NCI-H1048 (cell line): ENCODE measurements at places on chromosomes 2 and 18.

- DNase-seq: no peak
These were observed 181.4 kb downstream of the DYM start for GRCh38 chr18:49279041-49279440.

DNA sequence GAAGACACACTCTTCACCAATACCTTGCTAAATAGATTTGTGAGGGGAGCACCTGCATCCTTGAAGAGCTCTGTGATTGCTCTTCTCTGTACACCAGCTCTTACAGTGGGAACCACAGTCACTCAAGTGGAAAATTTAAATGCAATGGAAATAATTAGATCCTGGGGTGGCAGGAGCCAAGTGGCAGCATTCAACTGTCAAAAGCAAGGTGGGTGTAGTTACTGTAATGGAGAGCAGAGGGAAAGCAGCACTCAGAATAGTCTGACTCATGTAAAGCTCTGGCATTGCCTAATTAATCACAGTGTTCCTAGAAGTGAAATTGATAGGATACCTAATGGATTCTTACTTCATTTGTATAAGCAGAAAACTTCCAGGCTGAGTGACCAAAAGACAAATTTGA, 245.8 kb downstream of the KCNE4 start:
- no peak for DNase-seq

DNA sequence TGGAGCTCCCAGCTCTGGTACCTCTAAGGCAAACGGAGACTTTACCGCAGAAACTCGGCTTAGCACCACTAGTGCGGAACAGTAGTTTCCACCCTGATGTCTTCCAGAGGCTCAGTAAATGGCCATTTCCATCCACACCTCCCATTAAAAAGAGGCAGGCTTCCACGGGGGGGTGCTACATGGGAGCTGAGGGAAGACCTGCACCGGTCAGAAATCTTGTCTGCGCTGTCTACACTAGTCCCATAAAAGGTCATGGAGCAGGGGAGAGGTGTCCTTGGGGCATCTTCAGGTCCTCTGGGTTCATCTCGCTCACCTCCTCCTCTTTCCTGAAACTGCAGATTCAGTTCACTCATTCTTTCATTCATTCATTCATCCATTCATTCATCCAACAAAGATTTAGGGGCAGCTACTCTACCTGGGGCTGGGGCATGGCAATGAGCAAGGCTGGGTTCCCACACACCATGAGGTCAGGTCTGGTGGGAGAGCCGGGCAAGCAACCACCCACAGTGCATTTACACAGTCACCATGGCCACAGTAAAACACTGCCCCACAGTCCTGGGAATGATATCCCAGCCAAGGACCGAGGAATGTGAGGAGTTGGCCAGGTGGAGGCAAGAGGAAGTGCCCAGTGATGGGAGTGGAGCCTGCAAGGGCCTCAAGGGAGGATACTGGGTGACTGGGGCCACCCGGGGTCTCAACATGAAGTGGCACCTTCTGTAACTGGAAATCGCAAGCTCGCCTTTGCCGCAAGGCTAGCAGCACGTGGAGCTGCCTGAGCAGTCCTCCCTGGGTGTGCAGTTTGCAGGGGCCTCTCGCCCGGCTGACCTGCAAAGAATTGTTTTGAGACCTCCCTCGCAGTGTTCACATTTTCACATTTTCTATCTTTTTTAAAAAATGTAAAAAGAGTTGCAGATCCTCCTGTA, 180.2 kb upstream of the RAB6C start:
- DNase-seq: no peak

DNA sequence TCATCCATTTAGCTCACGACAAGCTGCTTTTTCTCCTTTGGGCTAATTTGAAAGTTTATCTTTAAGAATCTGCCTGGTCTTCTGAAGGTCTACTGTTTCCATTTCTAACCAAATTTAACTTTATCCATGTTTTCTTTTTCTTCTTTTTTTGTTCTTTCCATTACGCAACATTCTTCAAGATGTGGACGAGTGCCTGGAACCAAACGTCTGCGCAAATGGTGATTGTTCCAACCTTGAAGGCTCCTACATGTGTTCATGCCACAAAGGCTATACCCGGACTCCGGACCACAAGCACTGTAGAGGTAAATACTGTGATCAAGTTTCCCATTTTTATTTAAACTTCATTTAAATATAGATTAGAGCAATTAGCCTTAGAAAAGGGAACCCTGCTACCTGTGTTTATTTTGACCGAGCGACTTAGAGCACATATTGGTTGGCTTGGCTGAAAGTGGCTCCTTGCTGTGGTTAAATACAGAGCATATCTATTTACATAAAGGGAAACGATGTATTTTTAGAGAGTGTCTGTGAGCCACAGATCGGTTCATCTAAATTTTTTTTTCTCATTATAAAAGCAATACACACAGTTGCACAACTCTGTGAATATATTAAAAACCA, 183.4 kb upstream of the RASGRP3 start:
- no peak for DNase-seq

- DNase-seq: no peak
These were observed 169.7 kb upstream of the NOSTRIN start for GRCh38 chr2:168632709-168633121.

GRCh38 chr2:226838722-226839121, 2.9 kb downstream of the RHBDD1 start:
- DNase-seq: no peak

GRCh38 chr2:145561152-145561551, 1041.2 kb upstream of the ZEB2 start:
- DNase-seq: no peak

DNA sequence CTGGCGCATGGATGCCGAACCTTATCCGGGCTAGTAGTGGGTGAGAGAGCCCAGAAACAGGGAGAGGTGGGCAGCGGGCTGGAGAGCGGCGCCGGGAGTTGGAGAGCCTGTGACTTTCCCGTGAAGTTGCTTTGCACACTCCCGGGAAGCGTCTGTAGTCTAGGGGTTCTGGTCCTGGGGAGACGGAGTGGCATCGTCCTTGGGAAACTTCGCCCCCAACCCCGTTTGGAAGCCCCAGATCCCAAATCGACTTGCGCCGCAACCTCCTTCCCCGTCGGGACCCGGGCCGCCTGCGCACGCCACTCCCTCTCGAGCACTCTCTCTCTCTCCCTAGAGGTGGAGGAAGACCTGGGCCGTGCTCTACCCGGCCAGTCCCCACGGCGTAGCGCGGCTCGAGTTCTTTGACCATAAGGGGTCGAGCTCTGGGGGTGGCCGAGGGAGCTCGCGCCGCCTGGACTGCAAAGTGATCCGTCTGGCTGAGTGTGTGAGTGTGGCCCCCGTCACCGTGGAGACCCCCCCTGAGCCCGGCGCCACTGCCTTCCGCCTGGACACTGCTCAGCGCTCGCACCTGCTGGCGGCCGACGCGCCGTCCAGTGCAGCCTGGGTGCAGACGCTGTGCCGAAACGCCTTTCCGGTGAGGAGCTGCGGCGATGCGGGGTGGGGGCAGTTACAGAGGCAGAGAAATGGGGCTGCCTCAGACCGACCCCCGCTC, 456 bp downstream of the DOK1 start:
- DNase-seq: no peak

GRCh38 chr2:209424781-209425470, 1.1 kb downstream of the MAP2 start:
- DNase-seq: peak; percentile 33

DNA sequence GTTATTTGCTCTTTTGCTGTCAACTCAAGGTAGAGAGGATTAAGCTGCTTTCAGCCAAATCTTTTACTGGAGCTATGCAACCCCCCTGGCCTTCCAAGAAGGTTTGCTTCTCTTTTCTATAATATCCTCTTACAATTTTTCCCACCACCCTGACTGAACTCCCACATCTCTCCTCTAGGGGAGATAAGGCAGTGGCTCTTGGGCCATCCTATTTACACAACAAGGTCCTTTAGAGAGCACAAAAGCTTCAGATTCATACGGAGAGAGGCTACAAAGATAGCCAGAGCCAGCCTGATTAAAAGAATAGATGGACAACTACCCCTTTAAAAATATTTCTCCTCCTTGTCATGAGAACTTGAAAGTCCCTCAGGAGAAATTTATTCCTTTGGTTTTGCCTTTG, 95.7 kb downstream of the TPGS2 start:
- no peak for DNase-seq

GRCh38 chr2:15311926-15312325, 249.2 kb downstream of the NBAS start:
- DNase-seq: no peak

GRCh38 chr18:3796434-3796833, 346.5 kb downstream of the TGIF1 start:
- DNase-seq: no peak

GRCh38 chr2:2847209-2847676, 516.2 kb upstream of the MYT1L start:
- peak; percentile 68 for DNase-seq

DNA sequence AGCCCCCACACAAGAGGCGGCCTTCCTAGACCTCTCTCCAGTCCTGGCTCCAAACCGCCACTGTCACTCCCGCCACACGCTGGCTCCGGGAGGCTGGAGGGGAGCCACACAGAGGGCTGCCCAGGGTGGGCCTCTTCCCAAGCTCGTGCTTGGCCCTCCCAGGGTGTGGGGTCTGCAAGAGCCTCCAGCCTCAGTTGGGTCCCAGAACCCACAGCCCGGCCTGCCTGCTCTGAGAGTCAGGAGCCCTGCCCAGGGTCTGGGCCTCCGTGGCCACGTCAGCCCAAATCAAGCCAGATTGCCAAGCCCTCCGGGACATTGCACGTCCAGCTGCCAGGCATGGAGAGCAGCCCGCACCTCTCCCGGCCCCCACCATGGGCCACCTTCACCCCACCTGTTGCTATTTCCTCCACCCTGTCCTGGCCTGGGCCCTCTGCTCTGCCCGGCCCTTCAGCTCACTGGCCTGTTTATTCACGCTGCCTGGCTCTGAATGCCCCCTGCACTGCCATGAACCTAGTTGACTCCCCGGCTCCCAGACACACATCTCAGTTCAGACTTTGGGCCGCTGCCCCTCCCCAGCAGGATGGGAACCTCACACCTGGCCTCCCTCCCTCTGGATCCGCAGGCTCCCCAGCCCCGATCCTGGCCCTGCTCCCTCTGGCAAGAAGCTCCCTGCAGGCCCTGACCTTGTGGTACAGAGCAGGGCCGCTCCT, 61.0 kb downstream of the BIN1 start:
- DNase-seq: no peak

GRCh38 chr18:58893388-58894099, 28.9 kb downstream of the ZNF532 start:
- DNase-seq: no peak

DNA sequence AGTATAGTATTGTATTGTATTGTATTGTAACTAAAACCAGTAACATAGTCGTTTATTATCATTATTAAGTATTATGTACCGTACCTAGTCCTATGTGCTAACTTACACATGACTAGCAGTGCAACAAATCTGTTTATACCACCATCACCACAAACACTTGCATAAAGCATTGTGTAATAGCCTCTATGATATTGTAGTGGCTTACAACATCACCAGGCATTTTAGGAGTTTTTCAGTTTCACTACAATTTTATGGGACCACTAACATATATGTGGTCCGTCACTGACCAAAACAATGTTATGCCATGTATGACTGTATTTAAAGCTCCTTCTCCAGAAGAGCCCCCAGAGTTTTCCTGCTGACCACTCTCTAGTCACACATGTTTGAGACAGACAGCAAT, 306.2 kb downstream of the SETBP1 start:
- DNase-seq: no peak

DNA sequence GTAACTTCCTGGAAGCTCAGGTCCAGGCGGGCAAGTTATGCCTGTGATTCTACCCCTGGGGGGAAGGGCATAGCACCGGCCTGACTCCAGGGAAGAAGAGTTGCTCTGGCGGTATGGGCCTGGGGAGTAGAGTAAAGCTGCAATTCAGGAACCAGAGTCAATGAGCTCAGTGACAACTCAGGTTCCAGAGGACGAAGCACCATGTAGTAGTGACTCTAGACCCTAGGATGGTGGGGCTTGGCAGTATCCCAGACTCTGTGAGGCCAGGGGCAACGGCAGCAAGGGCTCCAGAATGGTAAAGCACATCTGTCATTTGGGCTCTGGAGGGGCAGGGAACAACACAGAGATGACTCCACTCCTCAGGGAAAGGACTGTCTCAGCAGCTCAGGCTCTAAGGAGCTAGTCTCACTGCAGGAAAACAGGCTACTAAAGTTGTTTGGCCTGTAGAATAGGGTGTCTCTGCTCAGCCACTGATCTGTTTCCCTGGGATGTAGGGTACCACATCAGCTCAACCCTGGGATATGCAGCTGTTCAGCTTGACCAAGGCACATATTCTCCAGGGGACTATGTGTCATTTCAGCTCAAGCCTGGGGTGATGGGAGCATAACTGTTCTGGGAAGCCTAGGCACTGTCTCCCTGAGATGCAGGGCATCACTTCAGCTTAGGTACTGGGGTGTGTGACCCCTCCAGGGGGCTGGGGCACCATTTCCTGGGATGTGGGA, 36.2 kb upstream of the RHOB start:
- no peak for DNase-seq

DNA sequence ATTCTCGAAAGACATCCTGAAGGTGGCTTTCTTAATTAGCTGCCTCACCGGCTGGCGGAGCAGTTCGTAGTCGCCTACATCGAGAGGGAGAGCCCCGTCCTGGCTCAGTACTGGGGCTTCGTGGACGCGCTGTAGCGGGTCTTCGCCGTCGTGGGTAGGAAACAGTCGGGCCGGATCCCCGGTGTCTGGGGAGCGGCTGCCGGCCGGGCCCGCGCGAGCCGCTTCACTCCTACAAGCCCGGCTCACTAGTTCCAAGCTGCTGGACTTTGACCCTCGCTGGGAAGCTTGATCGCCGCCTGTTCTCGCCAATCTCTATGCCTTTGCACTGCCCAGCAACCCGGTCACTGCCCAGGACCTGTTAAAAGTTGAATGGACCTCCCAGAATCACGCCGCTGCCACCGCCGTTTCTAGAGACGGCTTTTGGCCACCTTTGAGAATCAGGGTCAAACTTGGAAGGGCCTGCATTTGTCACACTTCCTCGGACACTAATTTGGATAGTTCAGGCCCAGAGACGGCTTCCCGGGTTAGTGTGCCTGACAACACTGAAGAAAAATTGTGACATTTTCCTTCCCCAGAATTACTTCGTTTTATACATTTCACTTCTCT, 41.4 kb upstream of the AKAIN1 start:
- DNase-seq: no peak

GRCh38 chr2:160826496-160826895, 332.9 kb upstream of the RBMS1 start:
- DNase-seq: no peak
